Fibroblast of lung (primary cell): ENCODE measurements at places on chromosomes 4 and X. TPM values are rescaled to one million over a fixed set of nuclear protein-coding genes. Genes with fewer than 3 reads are reported as not detected.

The ADH6 gene
- total RNA-seq, result 0.17 TPM in 1 of 2 replicates, not detected in the other

The MBNL3 gene
- total RNA-seq, result 2.8 and 4.5 TPM in 2 replicates

The RTL5 gene
- 2.8 and 4.5 TPM in 2 replicates for total RNA-seq

The F9 gene
- total RNA-seq, result not detected in 2 replicates

The KCNIP4 gene
- not detected in 2 replicates for total RNA-seq

The KIAA1210 gene
- not detected in 2 replicates for total RNA-seq

The RAI2 gene
- total RNA-seq, result 1.3 and 2.1 TPM in 2 replicates

The ARHGAP10 gene
- 29.5 and 35.8 TPM in 2 replicates for total RNA-seq

DNA sequence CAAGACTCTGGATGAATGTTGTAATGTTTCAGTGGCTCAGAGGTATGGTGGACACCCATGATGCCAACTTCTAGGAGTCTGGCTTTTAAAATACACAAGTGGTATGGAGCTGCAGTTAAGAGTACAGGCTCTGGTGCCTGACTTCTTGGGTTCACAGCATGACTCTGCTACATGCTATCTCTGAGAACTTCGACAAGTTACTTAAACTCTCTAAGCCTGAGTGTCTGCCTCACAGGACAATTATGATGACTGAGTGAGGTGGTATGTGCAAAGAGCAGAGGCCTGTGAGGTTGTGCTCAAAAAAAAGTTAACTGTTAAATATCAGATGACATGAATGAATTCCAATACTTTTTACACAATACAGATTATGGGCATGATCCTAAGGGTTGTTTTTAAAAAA is 90.9 kb upstream of the SRD5A3 start:
- DNase-seq, result no peak
- H3K27me3 ChIP-seq, result no peaks in the 10 kb centered on the region
- H3K27ac ChIP-seq, result no peak overlapping the region
- H3K36me3 ChIP-seq, result no peaks in the 10 kb centered on the region

DNA sequence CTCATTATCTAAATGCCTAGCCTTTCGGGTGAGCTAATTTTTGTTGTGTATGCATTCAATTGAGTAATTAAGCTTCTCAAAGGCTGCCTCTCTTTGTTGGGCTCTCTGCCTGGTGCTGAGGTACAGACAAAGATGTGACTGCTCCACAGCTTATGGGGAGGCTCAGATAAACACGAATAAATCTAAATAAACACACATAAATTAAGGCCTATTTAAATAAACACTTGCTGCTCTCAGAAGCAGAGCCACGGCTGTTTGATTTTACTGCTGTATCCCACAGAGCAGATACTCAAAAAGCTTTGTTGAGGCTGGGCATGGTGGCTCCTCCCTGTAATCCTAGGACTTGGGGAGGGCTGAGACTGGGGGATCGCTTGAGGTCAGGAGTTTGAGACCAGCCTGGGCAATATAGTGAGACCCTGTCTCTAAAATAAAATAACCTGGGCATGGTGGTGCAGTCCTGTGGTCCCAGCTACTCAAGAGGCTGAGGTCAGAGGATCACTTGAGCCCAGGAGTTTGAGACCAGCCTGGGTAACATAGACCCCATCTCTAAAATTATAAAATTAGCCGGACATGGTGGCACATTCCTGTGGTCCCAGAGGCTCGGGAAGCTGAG is 8.4 kb upstream of the CD99 start:
- no peak overlapping the region for H3K27ac ChIP-seq
- H3K4me1 ChIP-seq, result peaks cover 5% of the 10 kb centered on the region
- H3K27me3 ChIP-seq, result no peaks in the 10 kb centered on the region
- H3K4me3 ChIP-seq, result no peak overlapping the region
- H3K36me3 ChIP-seq, result no peaks in the 10 kb centered on the region

DNA sequence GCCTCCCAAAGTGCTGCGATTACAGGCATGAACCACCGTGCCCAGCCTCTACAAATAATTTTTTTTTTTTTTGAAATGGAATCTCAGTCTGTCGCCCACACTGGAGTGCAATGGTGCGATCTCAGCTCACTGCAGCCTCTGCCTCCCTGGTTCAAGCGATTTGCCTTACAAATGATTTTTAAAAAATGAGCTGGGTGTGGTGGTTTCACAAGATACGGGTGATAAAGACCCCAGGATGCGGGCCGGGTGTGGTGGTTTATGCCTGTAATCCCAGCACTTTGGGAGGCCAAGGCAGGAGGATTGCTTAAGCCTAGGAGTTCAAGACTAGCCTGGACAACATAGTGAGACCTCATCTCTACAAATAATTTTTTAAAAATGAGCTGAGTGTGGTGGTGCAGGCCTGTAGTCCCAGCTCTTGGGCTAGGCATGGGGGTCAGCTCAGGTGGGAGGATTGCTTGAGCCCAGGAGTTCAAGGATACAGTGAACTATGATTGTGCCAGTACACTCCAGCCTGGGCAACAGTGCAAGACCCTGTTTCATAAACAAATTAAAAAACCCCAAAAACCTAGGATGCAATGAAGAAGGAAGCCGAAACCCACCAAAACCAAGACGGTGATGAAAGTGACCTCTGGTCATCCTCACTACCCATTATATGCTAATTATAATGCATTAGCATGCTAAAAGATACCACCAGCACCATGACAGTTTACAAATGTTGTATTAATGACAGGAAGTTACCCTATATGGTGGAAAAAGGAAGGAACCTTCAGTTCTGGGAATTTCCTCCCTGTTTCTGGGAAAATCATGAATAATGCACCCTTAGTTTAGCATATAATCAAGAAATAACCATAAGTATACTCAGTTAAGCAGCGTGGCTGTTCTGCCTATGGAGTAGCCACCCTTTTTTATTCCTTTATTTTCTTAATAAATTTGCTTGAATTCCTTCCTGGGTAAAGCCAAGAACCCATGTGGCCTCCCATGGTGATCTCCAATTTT is 27.7 kb downstream of the PDGFRA start:
- no peak for DNase-seq
- H3K27me3 ChIP-seq, result no peaks in the 10 kb centered on the region
- H3K4me3 ChIP-seq, result no peak overlapping the region
- H3K27ac ChIP-seq, result no peak overlapping the region
- peaks cover 23% of the 10 kb centered on the region for H3K4me1 ChIP-seq

DNA sequence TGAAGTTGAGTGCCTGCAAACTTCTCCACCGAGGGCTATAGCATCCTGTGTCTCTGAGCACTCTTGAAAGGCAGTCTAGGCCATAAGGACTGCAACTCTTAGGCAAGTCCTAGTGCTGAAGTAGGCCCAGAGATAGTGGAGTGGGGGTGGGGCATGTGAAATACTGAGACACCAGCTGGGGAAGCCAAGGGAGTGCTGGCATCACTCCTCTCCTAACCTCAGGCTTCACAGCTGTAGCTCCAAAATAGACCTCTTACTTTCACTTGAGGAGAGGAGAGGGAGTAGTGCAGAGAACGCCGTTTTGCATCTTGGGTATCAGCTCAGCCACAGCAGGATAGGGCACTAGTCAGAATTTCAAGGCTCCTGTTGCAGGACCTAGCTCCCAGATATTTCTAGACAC is 56.2 kb upstream of the CYSLTR1 start:
- no peaks in the 10 kb centered on the region for H3K27me3 ChIP-seq
- no peak overlapping the region for H3K27ac ChIP-seq
- H3K4me1 ChIP-seq, result no peaks in the 10 kb centered on the region
- DNase-seq, result no peak
- no peaks in the 10 kb centered on the region for H3K36me3 ChIP-seq

DNA sequence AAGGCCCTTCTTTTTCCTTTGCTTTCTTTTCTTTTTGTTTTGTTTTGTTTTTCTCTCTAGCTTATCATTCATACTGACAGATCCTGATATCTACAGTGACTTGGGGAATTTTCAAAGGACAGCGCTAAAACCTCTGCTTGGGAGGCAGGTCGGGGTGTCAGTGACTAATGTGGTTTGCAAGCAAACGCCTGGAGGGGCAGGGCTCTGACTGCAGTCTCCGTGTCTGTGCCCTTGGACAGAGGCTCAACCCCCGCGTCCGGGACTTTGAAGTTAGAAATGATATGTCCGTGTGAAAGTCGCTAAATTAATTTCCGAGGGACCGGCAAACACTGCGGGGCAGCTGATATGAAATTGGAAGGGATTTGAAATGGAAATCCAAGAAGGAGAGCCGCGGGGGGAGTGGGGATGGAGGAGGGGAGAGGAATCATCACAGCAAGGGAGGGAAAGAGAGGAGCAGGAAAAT is 312.4 kb downstream of the DHRSX start:
- H3K27me3 ChIP-seq, result no peaks in the 10 kb centered on the region
- no peak overlapping the region for H3K27ac ChIP-seq
- no peak for DNase-seq

- H3K27ac ChIP-seq, result no peak overlapping the region
- no peaks in the 10 kb centered on the region for H3K27me3 ChIP-seq
- no peaks in the 10 kb centered on the region for H3K36me3 ChIP-seq
- peaks cover 4% of the 10 kb centered on the region for H3K4me1 ChIP-seq
These were observed 21.1 kb downstream of the PLP1 start for GRCh38 chrX:103797691-103798090.

GRCh38 chrX:95721011-95721410 is 963.6 kb upstream of the DIAPH2 start:
- no peak overlapping the region for H3K27ac ChIP-seq
- no peaks in the 10 kb centered on the region for H3K4me1 ChIP-seq
- H3K27me3 ChIP-seq, result no peaks in the 10 kb centered on the region
- H3K36me3 ChIP-seq, result no peaks in the 10 kb centered on the region

GRCh38 chrX:119734897-119735339 is 23.5 kb upstream of the SOWAHD start:
- no peak overlapping the region for H3K4me3 ChIP-seq
- no peaks in the 10 kb centered on the region for H3K27me3 ChIP-seq
- no peak overlapping the region for H3K27ac ChIP-seq
- no peaks in the 10 kb centered on the region for H3K4me1 ChIP-seq

- H3K27ac ChIP-seq, result no peak overlapping the region
- H3K4me3 ChIP-seq, result no peak overlapping the region
- H3K27me3 ChIP-seq, result no peaks in the 10 kb centered on the region
- DNase-seq, result peak; percentile 56
These were observed 7.9 kb downstream of the BDH2 start for GRCh38 chr4:103091601-103092223.

GRCh38 chrX:2609431-2610238 is 81.5 kb upstream of the CD99 start:
- peak overlapping the region; percentile 79 for H3K4me3 ChIP-seq
- H3K27me3 ChIP-seq, result no peaks in the 10 kb centered on the region
- peak; percentile 11 for DNase-seq
- no peaks in the 10 kb centered on the region for H3K36me3 ChIP-seq

DNA sequence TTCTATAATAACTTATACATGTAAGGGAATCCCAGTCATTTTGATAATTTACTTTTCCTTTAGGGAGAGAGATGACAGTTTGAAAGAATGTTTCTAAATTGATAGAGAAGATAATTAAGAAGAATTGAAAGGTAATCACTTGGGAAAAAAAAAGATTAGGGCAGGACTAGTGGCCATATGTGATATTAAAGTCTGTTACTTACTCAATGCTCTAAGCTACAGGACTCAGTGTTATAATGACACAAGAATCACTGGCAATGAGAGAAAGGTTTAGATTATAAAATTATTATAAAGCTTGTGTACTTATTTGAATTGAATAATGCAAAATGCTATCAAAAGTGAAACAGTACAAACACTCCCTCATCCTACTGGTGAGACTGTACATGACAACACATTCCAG is 265.3 kb downstream of the BANK1 start:
- no peak overlapping the region for H3K4me3 ChIP-seq
- H3K27me3 ChIP-seq, result no peaks in the 10 kb centered on the region
- no peaks in the 10 kb centered on the region for H3K4me1 ChIP-seq
- no peaks in the 10 kb centered on the region for H3K36me3 ChIP-seq
- H3K27ac ChIP-seq, result no peak overlapping the region

DNA sequence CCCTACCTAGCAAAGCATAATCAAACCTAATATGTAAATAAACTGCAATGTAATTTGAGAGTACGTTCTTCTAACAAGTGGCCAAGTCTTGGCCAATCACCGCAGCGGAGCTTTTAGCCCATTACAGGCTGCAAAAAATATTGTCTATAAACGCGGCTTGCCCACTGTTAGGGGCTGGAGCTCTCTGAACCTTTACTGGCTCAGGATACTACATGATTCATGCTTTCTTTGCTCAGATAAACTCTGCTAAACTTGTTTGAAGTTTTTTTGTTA is 990 bp upstream of the HADH start:
- no peak for DNase-seq
- H3K4me3 ChIP-seq, result no peak overlapping the region
- no peak overlapping the region for H3K27ac ChIP-seq
- no peaks in the 10 kb centered on the region for H3K36me3 ChIP-seq
